ENCODE measurements at places on chromosomes 5 and 9.
A peak's percentile ranks its signal among the peaks of the same experiment; 100 is the strongest.

- no peak for DNase-seq
Measured at GRCh38 chr5:161442471-161442870, 104.1 kb downstream of the GABRB2 start.

DNA sequence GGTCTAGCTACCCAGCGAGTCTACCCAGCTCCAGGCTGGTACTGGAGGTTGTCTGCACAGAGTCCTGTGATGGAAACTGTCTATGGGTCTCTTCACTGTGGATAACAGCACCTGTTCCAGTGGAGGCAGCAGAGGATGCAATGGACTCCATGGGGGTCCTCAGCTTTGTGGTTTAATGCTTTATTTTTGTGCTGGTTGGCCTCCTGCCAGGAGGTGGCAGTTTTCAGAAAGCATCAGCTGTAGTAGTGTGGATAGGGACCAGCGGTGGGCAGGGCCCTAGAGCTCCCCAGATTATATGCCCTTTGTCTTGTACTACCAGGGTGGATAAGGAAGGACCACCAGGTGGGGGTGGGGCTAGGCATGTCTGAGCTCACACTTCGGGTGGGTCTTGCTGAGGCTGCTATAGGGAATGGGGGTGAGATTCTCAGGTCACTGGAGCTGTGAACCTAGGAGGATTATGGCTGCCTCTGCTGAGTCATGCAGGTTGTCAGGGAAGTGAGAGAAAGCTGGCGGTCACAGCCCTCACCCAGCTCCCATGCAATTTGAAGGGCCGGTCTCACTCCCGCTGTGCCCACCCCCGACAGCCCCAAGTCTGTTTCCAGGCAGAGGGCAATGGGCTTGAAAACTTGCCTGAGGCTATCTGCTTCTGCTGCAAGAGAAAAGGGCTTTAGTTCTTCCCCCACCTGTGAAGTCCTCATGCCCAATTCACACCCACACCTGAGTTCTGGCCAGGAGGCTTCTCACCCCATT, 397.1 kb downstream of the TLE1 start:
- DNase-seq = no peak

- no peak for DNase-seq
Measured at GRCh38 chr5:142412581-142412980, 87.8 kb upstream of the SPRY4 start.

DNA sequence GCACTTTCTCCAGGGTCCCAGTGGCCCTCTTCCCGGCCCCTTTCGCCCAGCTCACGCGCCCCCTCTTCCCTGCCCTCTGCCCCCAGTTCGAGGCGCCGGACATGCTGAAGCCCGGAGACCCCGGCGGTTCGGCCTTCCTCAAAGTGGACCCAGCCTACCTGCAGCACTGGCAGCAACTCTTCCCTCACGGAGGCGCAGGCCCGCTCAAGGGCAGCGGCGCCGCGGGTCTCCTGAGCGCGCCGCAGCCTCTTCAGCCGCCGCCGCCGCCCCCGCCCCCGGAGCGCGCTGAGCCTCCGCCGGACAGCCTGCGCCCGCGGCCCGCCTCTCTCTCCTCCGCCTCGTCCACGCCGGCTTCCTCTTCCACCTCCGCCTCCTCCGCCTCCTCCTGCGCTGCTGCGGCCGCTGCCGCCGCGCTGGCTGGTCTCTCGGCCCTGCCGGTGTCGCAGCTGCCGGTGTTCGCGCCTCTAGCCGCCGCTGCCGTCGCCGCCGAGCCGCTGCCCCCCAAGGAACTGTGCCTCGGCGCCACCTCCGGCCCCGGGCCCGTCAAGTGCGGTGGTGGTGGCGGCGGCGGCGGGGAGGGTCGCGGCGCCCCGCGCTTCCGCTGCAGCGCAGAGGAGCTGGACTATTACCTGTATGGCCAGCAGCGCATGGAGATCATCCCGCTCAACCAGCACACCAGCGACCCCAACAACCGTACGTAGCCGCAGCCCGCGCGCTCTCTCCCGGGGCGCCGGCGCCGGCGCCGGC, 1.0 kb downstream of the PRDM6 start:
- no peak for DNase-seq

DNA sequence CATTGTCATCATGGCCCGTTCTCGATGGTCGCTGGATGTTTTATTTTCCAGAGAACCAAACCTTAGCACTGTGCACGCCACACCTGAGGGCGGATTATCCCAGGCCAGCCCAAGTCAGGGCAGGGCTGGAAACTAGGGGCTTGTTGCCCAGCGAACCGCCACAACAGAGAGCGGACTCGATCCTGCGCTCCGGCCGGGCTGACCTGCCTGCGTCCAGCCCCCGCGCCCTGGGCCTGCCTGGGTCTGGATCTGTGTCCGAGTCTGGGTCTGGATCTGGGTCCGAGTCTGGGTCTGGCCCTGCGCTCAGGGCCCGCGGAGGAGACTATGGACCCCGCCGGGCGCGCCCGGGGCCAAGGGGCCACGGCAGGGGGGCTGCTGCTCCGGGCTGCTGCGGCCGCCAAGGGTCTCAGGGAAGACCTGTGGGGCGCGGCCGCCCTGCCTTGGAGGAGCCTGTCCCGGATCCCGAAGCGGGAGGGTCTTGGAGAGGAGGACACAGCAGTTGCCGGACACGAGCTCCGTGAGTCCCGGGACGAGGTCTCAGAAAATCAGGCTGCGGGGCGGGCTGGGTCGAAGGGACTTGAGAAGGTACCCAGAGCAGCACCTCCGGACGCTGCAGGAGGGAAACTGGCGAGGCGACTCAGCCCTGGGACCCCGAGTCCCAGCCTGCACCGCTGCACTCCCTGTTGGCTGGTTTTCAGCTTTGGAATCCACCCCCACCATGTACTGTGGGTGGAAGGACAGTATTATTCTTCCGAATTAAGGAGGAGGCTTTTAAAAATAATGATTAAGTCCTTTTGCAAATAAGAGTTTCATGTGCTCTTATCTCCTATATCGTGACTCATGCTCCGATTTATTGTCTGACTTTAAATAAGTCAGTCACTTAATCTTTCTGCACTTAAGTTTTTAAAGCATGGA, at the start of gene ANKDD1B:
ANKDD1B (plus strand) TSS at position 143 of the 915 bp plus-strand sequence; CDS start at position 325, 182 bp downstream.
- no peak for DNase-seq

- no peak for DNase-seq
Measured at GRCh38 chr9:135303280-135303647, 176.3 kb upstream of the PPP1R26 start.

GRCh38 chr5:134979416-134979815, 11.7 kb downstream of the CATSPER3 start:
- no peak for DNase-seq

- no peak for DNase-seq
Measured at GRCh38 chr5:140443-140829, 48.5 kb downstream of the PLEKHG4B start.

DNA sequence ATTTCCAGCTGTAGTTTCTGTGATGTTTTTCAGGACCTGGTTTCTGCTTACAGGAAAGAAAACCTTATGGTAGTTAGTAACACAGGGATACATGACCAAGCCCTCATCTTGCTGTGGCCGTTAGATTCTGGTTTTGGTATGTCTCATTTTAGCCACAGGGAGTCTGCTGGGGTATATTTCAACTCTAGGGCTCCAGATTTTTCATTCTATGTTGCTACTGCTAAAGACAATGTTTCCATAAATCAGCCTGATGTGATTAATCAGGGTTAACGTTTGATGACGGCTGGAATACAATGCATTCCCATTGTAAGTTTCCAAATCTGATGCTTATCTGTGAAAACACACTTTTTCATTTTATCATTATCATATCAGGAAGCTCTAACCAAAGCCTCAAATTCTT, 48.2 kb downstream of the P4HA2 start:
- peak; percentile 60 for DNase-seq

GRCh38 chr5:2093859-2094615, 211.3 kb upstream of the IRX4 start:
- DNase-seq = no peak

DNA sequence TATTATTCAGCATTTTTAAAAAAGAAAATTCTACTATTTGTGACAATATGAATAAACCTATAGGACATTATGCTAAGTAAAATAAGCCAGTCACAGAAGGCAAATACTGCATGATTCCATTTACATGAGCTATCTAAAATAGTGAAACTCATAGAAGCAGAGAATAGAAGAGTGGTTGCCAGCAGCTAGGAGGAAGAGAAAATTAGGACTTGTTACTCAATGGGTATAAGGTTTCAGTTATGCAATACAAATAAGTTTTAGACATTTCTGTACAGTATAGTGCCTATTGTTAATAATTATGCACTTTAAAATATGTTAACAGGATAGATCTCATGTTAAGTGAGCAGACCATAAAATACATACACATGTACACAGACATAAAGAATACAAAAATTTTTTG, 73.8 kb upstream of the SPINK5 start:
- no peak for DNase-seq

GRCh38 chr9:120528829-120529228, 51.1 kb downstream of the CDK5RAP2 start:
- no peak for DNase-seq

DNA sequence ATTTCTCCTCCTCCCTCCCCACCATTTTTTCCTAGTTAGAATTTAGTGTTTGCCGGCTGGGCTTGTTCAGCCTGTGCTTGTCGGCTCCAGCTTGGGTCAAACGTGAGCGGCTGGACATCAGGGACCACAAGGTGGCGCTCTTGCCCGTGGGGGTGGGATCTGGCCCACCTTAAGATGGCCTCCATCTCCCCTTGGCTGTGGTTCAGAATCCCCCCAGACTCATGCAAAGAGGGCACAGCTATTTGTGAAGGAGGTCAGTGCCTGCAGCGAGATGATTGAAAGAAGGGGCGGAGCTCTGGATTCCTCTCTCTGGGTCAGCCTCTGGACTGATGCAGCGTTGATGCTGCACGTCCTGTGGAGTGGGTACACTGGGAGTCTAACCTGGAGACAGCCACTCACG, 283.3 kb upstream of the TUT7 start:
- no peak for DNase-seq

DNA sequence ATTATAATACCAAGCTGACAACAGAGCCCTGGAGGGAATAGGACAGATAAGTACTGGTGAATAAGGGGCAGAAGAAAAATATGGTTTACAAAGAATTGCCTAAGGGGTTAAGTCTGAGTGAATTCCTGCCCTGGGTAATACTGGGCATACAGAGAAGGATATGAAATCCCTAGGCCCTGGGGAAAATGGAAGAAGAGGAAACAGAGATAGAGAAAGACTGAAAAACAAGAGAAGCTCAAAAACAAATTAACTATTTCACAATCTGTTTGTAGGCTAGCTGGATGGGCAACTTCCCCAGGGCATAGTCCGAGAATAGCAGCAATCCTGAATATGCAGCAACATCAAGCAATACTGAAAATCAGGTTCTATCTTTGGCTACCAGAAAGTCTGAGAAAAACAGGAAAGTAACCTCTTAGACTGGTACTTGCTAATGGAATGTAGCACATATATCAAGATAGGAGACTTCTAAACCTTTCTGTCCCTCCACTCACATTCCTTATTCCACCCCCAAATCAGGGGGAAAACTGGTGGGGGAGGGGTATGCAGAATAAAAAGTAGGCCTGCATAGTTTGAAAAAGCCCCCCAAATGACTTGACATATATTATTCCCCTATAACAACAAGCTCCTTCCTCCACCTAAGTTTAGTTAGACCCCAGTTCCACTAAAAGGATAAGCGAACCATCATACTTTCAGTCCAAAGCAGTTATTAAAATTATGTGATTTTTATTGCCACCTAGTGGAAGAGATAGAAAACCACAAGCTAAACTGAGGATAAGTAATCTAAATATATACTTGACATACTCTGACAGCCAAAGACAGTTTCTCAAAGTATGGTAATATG, 20.6 kb downstream of the SLC38A9 start:
- DNase-seq = peak; percentile 41

All from activated CD4-positive, alpha-beta T cell treated with anti-CD3 and anti-CD28 coated beads, Interleukin-2, Interleukin-4, amounts not matched to agents 100 ng/mL and 50 ng/mL, durations not matched to agents 16 hours and 8 hours (primary cell).